ENCODE measurements at places on chromosomes 1 and 21.

GRCh38 chr1:50095716-50096115, 13.0 kb upstream of the ELAVL4 start:
- DNase-seq: no peak

DNA sequence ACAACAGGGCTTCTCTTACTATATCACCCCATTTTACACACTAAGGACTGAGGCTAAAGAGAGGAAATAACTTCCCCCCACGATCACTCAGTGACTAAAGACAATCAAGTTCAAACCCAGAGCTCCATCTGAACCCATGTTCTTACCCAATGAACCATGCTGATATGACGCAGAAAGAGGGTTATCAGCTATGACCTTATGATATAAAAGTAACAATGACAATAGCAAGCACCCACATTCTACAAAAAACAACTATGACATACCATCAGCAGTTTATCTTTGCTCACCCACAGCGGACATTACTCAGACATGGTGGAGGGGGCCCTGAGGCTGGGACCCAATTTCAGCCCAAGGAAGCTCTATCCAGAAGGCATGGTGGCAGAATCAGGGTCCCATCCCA, 75.7 kb downstream of the PTPN14 start:
- no peak for DNase-seq

GRCh38 chr1:45266151-45266801, 59.9 kb upstream of the ZSWIM5 start:
- DNase-seq: no peak

- DNase-seq: peak; percentile 92
Measured at GRCh38 chr1:67832737-67833601, at the start of gene GNG12. TSS of gene GNG12 (minus strand) at chr1:67833467. CDS start at chr1:67707686, 125,781 bp downstream.

GRCh38 chr1:225595974-225596551, 56.9 kb downstream of the ENAH start:
- no peak for DNase-seq

DNA sequence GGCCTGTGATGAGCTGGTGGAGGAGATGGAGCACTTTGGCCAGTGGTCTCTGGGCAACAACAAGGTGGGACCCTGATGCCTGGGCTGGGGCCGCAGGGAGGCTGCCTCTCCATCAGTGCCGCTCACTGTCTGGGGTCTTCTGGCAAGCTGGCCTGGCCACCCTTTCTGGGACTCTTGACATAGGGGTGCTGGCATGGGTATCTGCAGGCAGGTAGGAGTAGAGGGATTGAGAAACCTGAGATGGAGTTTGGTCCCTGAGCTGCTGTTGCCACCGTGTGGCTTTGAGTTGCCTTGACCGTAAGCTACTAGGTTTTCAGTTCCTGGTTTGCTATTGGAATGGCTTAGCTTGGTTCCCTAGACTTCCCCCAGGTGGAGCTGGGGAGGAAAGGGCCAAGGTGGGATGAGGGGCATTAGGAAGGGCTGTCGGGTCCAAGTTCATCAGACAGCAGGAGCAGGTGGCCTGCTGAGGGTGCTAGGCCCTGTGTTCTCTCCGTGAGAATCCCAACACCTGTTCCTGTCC, 13.2 kb upstream of the MFN2 start:
- peak; percentile 85 for DNase-seq

GRCh38 chr1:175866776-175867175, 123.4 kb upstream of the TNR start:
- no peak for DNase-seq

GRCh38 chr1:154867064-154867825, 2.8 kb downstream of the KCNN3 start:
- peak; percentile 67 for DNase-seq

DNA sequence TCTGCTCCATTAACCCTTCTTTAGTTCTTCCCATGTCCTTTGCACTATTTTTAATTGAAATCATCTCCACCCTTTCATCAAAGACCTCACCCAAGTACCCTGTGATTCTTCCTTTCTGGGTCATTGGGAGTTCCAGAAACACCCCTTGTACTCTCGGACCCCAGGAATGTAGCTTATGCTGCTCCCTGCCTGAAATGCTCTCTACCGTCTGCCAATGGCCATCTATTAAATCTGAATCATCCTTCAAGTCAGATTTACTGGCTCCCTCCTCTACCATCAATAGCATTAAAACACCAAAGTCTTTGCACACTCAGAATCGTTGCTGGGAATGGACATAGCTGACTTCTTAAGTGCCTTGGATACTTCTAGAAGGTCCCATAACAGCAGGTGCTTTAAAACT, 73.2 kb upstream of the GADD45A start:
- DNase-seq: no peak

GRCh38 chr1:230896779-230897178, 28.5 kb upstream of the C1orf198 start:
- no peak for DNase-seq

GRCh38 chr1:43293896-43294760, 6.7 kb upstream of the TIE1 start:
- DNase-seq: no peak

DNA sequence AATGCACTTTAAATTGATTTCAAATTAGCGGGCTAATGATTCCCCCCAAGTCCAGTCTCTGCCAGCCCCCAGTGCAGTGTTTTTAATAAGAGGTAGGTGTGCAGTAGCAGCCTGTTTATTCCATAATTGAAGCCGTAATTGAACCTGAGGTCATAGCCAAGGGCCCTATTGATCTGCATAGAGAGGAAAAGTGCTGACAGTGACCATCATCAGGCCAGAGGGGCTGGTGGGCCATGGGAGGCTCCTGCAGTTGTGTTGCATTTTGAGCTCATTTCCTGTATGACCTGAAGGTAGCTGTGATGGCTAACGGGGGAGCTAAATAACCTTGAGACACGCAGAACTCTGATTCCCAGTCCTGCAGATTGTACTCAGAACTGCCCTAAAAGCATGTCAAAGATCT, 67.5 kb downstream of the DISP3 start:
- no peak for DNase-seq

GRCh38 chr1:246583448-246584185, 17.4 kb downstream of the CNST start:
- DNase-seq: no peak

DNA sequence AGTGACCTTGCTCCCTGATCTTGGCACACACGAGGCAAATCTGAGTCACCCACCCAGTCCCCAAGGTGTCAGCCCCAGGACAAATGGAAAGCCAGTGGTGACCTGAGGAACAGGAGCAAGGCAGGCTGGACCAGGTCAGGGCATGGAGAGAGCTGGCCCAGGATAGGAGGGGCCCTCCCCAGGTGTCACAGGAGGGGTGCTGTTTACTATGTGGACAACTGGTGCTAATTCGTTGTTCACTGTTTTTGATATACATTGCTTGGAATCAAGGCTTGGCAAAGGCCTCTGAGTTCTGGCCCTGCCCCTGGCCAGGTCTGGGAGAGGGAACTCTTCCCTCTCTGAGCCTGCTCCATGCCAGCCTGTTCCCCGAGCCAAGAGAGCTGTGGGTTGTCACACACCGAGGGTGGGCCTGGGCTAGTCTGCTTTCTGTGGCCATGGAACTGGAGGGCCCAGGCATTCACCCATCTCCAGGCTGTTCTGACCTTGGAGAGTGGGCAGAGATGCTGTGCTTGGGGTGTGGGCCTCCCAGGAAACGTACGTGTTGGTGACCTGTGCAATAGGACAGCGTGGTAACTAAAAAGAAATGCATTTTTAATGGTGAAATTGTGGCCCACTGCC, 41.8 kb downstream of the CRYAA start:
- DNase-seq: no peak

GRCh38 chr1:30283199-30283962, 440.0 kb downstream of the MATN1 start:
- no peak for DNase-seq

DNA sequence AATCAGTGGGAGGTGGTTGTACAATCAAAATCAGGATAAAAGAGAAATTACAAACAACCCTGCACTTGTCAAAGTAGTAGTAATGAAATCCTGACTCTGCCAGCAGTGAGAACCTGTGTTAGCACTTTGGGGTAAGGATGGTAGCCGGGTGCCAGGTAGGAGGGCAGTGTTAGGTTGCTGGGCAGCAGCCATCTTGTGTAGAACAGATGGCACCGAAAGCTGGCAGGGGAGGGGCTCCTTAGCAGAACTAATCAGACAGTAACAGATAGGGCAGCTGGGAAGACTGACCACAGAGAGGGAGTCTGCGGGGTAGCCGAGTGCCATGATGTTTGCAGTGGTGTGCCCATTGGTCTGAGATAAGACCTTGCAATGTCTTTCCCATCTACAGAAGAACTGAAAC, 137.3 kb downstream of the SDCCAG8 start:
- no peak for DNase-seq

DNA sequence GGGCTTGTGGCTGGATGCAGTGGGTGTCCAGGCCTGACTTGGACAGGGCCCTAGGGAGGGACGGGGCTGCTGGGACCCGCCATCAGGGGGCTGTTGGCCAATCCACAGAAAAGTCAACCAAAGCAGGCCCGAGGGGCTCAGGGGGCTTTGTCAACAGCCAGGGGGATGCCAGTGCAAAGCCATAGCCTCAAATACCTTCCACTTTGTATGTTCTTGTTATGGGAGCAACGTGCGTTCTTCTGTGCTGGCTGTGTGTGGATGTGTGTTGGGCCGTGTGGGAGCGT, 35.4 kb upstream of the ARF1 start:
- no peak for DNase-seq

DNA sequence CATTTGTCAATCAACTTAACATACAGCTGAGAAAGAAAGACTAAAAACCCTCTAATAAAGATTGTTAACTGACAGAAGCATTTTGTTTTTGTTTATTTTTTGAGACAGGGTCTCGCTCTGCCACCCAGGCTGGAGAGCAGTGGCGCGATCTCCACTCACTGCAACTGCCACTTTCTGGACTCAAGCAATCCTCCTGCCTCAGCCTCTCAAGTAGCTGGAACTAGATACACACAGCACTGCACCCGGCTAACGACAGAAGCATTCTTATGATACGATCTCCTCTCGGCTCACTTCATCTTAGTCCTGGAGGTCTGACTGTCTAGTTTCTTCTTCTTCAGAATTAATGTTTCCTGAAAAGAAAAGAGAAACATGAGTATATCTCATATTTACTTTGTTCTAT, 23.5 kb downstream of the RSPH1 start:
- DNase-seq: no peak

DNA sequence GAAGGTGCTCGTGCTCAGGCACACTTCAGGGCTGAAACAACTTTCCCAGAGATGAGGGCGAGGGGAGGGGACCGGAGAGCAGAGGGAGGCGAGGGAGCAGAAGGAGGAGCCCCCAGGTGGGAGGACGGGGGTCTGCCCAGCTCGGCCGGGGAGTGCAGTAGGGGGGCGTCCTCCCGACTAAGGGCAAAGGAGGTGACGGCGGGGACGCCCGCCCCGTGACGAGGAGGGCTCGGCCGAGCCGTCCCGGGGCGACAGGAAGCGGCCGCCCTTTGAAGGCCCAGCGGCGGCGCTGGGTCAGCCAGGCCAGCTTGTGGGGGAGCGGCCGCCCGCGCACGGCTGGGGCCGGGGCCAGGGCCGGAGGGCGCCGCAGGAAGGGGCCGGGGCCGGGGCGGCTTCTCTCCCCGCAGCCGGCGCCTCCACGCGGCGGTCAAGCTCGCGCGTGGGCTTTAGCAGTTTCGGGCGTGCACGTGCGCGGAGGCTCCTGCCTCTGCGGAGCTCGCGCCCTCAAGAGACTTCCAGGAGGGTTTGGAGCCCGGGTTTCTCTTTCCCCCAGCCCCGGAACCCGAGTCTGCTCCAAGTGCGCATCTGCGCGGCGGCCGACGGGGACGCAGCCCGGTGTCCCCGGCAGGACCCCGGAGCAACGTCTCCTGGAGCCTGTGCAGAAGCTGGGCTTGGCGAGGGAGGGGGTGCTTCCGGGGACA, 100.8 kb upstream of the SLC45A1 start:
- DNase-seq: no peak

- no peak for DNase-seq
Measured at GRCh38 chr1:41740630-41741239, 178.0 kb downstream of the HIVEP3 start.

GRCh38 chr1:30200161-30200560, 523.2 kb downstream of the MATN1 start:
- DNase-seq: no peak

- no peak for DNase-seq
Measured at GRCh38 chr1:21691739-21692138, 22.6 kb upstream of the RAP1GAP start.

DNA sequence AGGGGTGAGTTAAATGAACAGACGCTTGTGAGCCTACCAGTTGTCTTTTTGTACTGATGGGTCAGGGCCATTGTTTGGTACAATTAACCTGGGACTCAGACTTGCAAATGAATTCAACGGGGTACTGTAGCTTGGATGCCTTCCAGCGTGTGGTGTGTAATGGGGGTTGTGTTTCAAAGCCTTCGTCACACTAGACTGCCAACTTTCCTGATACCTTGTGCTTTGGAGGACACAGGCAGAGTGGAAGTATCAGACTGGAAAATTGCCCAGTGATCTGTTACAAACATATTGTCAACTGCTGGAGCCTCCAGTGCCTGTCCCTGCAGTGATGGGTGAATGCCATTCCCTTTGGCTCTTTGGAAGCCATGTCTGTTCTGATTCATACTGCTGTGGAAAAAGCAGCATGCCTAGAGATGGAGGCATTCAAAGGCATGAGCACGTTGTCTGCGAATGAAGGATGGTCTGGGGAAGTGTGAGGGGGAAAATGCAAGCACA, 384.5 kb downstream of the LMX1A start:
- DNase-seq: no peak

- no peak for DNase-seq
Measured at GRCh38 chr1:30286241-30286987, 437.0 kb downstream of the MATN1 start.

DNA sequence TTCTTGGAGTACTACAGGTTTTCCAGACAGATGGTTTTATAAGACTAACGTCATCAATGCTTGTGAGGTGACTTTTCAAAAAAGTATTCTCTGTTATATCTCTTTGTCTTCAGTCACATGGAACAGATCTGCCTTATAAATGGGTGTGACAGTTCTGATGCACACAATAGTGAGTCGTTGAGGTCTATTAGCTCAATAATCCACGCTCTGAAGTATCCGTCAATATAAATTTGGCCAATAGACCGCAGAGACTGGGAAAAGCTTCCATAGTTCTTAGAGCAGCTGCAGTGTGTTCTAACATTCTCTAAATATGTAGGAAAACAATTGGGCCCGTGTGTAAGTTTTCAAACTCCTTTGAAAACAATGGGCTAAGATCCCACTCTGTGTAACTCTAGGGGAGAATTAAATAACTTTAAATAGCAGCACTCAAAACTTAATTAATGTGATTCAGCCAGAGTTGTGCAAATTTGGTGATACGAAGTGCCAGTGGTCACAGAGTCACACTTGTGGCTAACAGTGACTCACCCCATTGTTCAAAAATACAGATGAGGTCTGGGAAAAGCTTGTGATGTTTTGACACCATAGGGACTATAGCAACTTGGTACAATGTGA, 316.0 kb downstream of the LMO4 start:
- no peak for DNase-seq

- no peak for DNase-seq
Measured at GRCh38 chr1:234758851-234759250, 148.9 kb upstream of the IRF2BP2 start.

DNA sequence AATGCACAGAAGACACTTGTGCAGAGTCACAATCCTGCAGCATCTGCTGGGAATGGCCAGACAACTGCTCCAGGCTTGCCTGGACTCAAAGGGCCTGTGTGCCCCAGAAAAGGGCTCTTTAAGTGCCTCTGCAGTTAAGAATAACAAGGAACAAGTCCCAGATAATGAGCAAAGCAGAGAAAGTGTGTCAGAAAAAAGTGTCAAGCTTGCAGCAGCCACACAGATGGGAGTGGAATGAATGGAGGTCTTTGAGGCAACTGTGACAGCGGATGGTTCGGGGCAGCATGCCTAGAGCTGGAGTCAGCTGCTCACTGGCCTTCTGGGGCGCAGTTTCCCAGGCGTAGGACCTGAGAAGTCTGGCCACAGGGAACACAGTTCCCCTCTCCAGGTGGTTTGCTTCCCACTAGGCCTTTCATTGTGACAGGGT, 5.1 kb downstream of the PARP1 start:
- DNase-seq: no peak

GRCh38 chr1:245771511-245772281, 616.9 kb downstream of the KIF26B start:
- DNase-seq: no peak
